ENCODE measurements at places on chromosomes 4 and X.

DNA sequence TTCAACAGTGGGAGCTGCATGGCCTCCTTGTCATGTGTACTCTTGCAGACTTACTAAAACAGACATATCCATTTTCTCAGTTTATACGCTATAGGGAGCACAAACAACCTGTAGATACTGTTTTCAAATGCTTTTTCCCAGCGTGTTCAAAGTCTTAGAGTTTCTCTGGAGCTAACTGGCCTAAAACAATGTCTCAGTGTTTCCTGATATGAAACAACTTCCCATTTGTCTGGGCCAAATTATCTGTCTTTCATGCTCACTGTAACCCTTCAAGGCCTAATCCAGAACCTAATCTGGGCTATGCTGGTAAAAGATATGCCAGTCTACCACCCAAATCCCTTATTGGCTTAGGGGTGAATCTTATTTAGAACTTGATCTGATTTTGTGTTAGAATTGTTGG lies 38.8 kb downstream of the RAB40A start:
- no peak for DNase-seq

GRCh38 chr4:141705048-141705746 lies 68.8 kb downstream of the IL15 start:
- DNase-seq, result no peak

GRCh38 chr4:127012549-127012948 lies 620.2 kb upstream of the INTU start:
- DNase-seq, result no peak

DNA sequence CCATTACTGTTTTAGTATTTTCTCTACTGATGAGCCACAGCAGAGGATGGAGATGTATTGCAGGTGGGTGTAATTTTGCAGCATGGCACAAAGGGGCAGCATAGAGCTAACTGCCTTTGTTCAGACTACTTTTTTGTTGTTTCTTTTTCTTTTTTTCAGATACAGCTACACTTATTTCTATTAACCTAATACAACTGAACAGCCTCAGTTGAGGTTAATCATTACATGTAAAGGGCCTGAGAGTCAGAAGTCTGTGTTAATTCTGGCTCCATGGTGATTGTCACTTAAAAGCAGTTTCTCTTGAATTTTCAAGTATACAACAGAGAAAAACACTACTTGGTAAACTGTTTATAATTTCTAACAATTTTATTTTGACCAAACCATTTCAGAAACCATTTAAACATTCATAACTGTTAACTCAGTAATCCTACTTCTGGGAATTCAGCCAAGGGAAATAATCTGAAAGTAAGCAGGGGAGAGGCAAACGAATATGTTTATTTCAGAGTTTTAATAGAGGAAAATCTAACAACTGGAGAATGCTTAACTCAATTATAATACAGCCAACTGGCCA lies 13.9 kb upstream of the PPEF2 start:
- DNase-seq, result peak; percentile 26

GRCh38 chr4:828641-829271 lies 2.8 kb upstream of the CPLX1 start:
- no peak for DNase-seq

GRCh38 chr4:11338956-11339782 lies 89.5 kb downstream of the HS3ST1 start:
- peak; percentile 9 for DNase-seq

DNA sequence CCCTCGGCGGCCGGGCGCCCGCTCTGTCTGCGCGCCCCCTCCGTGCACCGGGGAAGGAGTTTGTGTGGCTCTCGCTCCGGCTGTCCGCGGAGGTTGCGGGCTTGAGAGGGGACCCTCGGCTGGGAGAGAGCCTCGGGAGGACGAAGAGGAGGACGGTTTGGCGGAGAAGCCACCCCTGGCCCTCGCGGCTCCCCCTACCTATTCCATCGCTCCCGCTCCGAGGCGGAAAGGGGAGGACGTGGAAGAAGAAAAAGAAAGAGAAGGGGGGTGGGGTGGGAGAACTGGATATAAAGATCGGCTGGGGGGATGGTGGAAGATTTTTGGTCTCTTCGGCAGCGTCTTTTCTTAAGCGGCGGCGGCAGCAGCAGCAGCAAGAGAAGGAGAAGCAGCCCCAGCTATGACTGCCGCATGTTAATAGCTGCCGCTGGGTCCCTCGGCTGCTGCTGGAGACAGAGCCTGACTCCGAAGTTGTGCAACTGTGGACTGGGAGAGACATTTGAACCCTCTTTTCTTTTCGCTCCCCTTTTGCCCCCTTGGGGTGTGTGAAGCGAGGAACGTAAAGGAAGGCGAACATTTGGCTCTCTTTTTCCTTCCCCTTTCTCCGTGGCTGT lies 895 bp downstream of the ADGRL3 start:
- no peak for DNase-seq

DNA sequence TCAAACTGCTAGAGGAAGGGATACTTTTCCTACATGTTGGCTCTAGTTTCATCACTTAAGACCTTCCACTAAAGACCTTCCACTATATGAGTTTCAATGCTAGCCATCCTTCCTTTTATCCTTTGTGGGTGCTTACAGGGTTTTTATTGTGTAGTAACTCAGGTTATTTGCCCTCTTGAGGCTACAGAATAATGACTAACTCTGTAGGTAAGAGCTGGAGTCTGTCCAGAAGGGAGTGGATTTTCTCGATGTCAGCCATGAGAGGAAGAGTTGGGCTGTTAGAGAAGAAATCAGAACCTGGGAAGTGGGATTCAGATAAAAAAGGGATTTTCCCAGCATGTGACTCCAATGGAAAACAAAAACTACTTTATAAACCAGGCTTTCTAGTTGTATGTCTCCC lies 27.5 kb upstream of the HERC5 start:
- no peak for DNase-seq

GRCh38 chr4:170025523-170026252 lies 507 bp downstream of the MFAP3L start:
- no peak for DNase-seq

DNA sequence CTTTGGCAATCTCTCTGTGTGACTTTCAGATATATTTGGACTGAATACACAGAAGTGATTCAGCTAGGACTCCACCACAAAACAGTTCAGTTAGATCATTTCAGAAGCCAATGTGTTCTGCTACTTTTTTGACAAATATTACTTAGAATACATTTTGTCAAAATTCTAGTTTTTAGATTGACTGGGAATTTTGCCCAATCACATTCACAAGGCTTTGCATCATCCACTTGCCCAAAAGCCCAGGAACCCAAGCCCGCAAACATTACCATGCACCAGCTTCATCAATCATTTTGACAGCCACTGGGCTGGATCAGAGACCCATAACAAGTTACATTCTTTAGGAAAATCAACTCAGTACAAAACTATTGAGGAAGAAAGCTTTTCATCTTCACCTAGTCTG lies 256.6 kb upstream of the NDST3 start:
- no peak for DNase-seq

DNA sequence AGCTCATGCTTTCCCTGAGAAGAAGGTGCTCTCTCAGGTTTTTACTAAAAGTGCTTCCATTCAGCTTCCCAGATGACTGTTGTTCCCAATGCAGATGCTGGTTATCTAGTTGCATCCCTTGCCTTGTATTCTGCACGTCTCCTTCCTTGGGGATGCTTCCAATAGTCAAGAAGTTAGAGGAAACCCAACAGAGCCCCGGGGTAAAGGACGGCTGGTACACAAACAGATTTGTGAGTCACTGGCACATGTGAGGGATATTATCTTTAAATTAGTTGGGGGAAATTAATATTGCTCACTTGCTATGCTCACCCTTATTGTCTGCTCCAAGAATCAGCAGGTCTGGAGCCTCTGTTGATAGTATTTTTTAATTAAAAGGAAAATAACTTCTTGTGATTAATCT lies 465.2 kb upstream of the BOD1L1 start:
- DNase-seq, result no peak

DNA sequence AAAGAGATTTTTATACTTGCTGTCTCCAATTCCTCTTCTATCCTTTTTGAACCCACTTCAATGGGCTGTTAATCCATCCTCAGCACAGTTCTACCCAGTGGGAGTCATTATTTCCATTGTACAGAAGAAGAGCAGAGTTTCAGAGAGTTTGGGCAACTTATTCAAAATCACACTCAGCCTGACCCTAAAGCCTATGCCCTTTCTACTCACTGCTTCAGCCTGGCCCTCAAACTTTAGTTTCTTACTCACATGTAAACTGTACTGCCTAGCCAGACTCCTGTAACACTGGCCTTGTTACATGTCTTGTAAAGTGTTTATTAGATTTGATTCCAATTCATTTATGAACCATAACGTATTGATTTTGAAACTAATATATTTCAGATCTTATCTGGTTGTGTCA lies 25.1 kb upstream of the USO1 start:
- DNase-seq, result no peak

DNA sequence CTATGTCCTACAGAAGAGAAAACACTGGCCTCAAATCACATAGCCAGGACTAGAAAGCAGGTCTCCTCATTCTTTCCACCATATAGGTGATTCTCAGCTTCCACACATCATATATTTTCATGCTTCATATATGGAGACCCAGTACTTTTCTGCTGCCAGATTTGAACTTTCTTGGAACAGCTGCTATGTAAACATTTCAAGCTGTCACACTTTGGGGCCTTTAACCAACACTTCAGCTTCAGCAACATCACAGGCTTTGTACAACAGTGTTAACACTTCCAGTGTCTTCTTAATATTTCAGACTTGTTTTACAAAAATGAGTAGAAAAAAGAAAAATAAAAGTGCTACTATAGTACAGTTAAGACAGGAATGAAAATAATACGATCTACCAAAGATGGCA lies 12.6 kb downstream of the SH3RF1 start:
- DNase-seq, result no peak

GRCh38 chrX:68652326-68653170 lies 5.1 kb downstream of the STARD8 start:
- no peak for DNase-seq
